Spleen (tissue), 13 donors: ENCODE measurements at places on chromosomes 6 and 20.
A peak's percentile ranks its signal among the peaks of the same experiment; 100 is the strongest.

DNA sequence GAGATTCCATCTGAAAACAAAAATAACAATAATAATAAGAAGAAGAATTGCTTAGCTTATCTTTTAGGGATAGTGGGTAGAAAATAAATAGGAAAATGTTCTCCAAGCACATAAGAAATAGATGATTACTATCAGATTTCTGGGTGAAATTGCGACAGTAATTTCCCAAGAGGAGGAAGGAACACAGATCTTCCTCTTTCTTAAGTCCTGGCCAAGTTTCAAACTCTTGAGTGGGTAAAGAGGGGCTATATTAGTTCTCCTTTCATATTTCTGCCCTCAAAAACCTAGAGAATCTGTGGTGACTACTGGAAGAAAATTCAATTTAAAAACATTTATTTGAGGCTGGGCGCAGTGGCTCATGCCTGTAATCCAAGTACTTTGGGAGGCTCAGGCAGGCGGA is 63.7 kb downstream of the PHACTR2 start:
- no peak for DNase-seq

DNA sequence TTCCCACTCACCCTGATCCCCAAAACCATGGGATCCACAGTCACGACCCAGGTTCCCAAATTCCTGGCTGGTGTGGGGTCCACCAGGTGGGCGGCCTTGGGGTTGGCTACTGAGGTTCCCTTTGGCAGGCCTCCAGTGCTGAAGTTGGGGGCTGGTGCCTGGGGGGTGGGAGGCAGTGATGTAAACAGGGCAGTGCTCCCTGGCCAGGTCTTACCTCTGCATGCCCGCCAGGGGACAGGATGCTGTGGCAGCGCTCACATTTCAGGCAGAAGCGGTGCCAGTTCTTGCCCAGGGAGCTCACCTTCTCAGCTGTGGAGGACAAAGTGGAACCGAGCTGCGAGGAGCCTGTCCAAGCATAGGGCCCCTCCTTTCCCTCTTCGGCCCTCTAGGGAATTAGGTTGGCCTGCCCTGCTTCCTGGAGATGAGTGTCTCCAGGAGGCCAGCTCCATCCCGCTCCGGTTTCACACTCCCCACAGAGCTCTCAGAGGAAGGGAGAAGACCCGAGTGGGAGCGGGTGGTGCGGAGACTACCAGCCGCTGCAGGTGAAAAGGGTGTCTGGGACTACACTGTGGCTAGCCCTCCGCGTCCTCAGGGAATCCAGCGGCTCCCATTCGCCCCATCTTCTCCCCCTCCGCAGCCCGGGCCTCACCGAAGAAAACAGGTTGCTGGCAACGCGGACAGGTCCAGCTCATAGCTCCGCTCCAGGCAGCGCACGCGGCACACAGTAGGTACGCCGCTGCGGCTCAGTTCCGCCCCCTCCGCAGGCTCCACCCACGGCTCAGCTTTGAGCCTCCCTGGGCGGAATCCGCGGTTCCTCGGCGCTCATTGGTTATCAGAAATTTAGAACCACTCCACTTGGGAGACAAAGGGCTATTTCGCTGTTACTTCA is at the start of gene CRIP3:
Gene CRIP3 (minus strand): TSS at position 726 of the 889 bp plus-strand sequence. CDS start 34 bp downstream, at position 692.
- DNase-seq, result peak; percentile 89

GRCh38 chr20:47847884-47848485 is 62.7 kb upstream of the SULF2 start:
- DNase-seq, result no peak

GRCh38 chr6:55212156-55212555 is 37.8 kb downstream of the HCRTR2 start:
- DNase-seq, result no peak

DNA sequence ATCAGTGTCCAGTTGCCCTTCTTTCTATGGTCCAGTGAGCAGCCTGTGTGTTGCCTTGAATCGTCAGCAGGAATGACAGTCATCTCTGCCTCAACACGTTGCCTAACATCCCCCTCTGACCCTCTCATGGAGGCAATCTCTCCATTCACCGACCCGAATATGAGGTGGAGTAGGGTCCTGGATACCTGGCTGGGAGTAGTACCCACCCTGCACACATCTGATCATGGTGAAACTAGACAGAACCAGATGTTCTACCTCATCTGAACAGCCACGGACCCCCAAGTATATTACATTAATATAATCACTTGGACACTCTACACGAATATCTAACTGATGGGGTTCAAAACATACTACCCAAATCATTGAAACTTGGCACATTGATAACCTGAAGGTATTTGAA is 77.0 kb upstream of the COL21A1 start:
- DNase-seq, result no peak

DNA sequence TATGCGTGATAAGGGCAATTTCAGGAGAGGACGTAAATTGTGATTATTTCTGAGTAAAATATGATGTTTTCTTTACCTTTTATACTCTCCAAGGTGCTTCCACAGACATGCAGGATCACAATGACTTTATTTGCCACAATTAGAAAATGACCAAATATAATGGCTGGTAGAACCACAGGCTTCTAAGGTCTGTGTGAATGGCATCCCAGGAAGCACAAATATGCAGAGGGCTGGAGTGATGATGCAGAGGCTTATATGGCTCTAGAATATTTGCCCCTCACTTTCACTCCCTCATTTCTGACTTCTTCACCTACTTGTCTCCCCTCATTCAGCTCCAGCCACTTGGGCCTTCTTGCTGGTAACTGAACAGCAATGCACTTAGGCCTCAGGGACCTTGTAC is 502.1 kb upstream of the MAP3K7 start:
- no peak for DNase-seq

- DNase-seq, result no peak
These were observed 936 bp upstream of the TMX4 start for GRCh38 chr20:8020314-8021079.

DNA sequence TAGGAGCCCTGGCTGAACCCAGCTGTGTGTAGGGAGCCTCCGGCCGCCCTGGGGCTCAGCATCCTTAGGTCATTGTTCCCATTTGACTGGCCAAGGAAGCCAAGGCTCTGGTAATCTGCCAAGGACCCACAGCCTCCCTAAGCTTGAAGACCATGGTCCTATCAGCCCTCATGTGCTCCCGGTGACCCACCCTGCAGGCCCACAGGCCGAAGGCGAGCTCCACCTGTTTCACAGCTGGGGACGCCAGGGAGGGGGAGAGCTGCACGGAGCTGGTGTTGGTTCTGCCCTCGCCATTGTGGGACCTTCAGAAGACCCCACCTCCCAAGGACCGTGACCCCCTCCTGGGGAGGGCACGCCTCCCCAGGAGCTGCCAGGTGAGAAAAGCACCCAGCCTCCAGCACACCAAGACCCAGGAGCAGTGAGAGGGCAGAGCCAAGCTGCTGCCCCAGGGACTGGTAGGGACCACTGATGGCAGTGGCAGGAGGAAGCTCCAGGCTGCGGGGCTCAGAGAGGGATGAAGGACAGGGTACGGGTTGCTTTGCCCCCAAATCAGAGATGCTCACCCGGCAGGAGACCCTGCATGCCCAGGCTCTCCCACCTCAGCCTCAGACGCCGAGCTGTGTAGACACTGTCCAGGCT is 30.7 kb upstream of the MRGBP start:
- DNase-seq, result peak; percentile 47

- DNase-seq, result no peak
These were observed 226.2 kb upstream of the MARCKS start for GRCh38 chr6:113630738-113631535.

GRCh38 chr20:20229595-20229994 is 138.3 kb upstream of the INSM1 start:
- DNase-seq, result no peak

DNA sequence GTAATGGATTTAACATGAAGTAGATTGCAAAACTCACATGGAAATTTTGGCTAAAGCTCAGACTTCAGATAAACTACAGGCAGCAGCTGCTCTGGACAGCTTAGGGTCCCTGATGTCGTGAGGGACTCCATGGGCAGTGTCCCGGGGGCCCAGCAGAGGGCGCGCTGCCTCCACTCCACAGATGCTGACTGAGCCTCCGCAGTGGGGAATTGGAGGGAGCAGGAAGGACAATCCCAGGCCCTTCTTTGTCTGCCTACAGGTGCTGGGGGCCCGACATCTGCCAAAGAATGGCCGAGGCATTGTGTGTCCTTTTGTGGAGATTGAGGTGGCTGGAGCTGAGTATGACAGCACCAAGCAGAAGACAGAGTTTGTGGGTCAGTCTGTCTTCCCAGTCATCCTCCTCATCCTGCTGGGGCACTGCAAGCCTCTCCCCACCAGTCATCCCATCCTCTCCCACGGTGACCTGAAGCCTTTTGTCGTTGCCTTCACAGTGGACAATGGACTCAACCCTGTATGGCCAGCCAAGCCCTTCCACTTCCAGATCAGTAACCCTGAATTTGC is 35.9 kb downstream of the PLCG1 start:
- DNase-seq, result peak; percentile 90

GRCh38 chr6:38245295-38245694 is 394.4 kb downstream of the BTBD9 start:
- no peak for DNase-seq

DNA sequence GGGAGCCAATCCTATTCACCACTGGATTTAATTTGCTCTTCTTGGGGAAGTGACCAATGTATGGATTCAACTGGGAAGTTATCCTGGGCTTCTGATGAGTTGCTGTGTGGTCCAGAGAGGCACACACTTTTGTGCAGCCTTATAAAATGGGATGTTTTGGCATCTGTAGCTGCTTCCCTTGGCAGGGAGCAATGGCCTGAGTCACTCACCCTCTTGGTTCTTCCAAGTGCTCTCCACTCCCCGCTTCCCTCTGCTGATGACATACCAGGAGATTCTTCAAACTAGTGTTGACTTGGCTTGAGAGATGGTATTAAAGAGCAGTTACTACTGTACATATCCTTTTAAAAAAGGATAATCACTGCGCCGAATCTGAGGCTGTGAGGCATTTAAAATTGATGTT is 105.8 kb downstream of the JARID2 start:
- DNase-seq, result no peak

GRCh38 chr6:7939184-7939863 is 28.7 kb upstream of the TXNDC5 start:
- DNase-seq, result no peak

DNA sequence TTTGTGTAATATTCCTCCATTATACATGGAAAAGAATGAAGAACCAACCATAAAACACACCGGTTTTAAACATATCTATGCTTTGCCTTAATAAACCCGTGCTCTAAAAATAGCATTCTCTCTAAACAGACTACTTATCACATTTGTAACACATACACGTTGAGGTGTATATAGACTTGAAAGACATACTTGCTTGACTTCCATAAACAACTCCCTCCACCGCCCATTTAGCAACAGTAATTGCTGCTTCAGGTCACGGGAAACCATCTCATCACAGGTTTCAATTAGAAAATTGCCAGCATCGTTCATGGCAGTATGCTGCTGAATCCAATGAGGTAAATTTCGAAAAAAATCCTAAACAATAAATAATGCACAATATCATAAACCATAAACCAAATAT is 174.0 kb downstream of the SYNE1 start:
- no peak for DNase-seq

GRCh38 chr6:105291525-105291924 is 111.4 kb downstream of the PREP start:
- DNase-seq, result no peak

- peak; percentile 72 for DNase-seq
These were observed 10.0 kb upstream of the ARMC2 start for GRCh38 chr6:108838101-108838717.

DNA sequence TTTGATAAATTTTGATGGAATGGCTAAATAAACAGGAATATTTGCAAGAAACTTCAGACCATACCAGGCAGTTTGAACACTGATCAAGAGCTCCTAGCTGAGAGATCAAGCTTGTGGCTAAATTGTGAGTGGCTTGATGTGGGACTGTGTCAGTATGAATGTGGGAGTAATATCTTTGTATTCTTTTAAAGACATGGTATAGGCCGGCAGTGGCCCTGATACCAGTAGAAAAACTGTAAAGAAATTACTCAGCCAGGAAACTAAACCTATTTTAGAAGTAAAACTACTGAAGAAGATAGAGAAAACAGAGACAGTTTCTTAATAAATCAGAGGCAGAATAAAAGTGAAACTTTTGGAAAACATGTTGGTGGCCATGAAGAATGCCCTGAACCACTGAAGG is 608.4 kb upstream of the SYNCRIP start:
- no peak for DNase-seq

DNA sequence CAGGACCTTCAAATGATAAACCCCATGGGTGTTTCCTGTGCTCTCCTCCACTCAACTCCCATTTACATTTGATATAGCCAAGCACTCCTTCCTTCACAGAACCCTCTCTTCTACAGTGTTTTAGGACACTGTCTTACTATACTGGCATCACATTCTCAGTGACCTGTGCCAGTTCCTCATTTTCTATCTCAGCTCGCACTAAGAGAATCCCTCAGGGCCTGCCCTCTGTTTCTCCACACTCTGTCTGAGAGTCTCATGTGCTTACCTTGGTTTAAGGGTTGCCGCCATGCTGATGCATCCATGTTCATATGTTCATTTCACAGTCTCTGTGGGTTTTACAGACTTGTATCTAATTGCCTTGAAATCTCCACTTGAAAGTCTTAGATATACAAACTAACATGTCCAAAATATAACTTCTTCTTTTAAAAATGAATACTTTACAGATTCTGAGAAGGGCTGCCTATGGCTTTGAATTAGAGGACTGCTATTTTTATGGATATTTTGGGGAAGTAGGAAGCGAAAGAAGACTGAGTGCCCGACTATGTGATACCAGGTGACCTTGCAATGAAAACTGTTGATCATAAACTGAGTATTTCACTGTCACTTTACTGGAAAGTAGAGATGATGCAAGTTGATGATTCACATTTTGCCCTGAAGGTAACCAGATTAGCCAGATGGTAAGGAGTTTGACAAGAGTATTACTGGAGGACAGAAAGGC is 153.1 kb upstream of the SIM1 start:
- no peak for DNase-seq

DNA sequence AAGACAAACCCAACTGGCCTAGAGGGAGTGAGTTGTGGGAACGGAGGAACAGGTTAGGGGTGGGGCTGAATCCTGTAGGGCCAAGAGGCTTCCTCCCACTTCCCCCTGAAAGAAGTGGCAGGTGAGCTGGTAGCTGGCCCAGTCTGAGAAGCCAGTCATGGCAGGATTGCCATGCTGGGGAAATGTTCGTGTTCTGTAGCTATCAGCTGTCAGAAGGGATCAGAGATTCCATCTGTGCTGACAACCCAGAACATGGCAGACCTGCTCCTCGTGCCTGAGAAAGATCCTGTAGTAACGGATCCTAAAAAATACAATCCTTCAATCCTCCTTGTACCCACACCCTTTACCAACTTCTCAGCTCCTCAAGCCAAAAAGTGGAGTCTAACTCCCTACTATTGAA is 43.0 kb downstream of the BANF2 start:
- no peak for DNase-seq

GRCh38 chr6:15292721-15293302 is 46.9 kb downstream of the JARID2 start:
- DNase-seq, result no peak

- no peak for DNase-seq
These were observed 109.4 kb upstream of the HCRTR2 start for GRCh38 chr6:55064711-55065420.

GRCh38 chr6:124879110-124879991 is 82.9 kb upstream of the RNF217 start:
- DNase-seq, result no peak
